Activated CD4-positive, CD25-positive, alpha-beta regulatory T cell treated with anti-CD3 and anti-CD28 coated beads, Interleukin-2, amount 50 U/mL, for 24 hours (primary cell): ENCODE measurements at places on chromosomes 16 and 17.

GRCh38 chr16:66746048-66746447, 5.4 kb downstream of the DYNC1LI2 start:
- no peak for ATAC-seq

DNA sequence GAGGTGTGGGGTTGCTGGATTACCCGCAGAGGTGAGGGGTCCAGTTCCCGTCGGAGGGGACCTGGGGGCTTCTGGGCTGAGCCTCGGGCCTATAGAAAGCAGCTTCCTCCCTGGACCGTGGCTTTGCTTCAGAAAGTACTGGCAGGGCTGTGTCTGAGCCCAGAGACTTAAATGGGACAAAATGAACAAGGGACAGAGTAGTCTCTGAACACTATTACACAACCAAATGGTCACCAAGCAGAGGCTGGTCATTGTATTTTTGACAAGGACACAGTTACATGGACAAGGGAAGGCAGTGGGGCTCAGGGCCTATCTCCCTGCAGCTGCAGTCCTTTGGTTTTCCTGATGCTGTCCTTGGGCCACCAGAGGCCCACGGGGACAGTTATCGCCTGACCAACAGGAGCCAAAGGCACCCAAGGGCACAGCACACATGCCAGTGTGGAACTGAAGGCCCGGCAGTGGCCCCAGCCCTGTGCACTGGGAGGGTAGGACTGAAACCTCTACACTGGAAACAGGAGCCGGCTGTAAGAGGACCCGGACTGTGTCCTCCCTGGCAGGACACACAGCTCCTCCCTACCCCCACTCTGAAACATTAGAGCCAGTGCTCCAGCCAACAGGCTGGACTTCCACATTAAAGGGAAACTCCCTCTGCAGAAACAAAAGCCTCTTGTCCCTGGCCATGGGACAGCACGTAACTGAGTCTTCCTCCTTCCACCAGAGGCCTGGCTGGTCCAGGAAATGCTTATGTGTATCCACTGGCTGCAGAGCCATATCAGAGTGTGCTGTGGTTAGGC, 26.0 kb upstream of the ERN1 start:
- ATAC-seq: no peak

GRCh38 chr17:72053449-72053848, 67.4 kb upstream of the SOX9 start:
- ATAC-seq: no peak

GRCh38 chr17:45934044-45934979, 40.0 kb downstream of the MAPT start:
- ATAC-seq: no peak

DNA sequence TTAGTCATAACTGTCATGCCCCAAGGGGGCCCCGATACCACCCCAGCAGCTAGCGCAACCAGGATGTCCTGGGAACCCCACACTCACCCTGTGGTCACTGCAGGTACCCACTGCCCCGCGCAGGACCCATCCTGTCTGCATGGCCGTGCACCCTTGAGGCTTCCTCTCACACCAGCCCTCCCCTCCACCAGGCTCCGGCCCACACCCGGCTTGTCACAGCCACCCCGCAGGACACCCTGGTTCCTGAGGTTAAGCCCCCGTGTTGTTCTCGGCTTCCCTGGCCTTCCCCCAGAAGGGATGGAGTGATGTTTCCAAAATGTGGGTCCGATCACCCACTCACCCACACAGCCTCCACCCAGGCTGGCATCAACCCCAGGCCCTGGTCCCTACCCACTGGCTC, 7.5 kb downstream of the DNASE1L2 start:
- no peak for ATAC-seq

DNA sequence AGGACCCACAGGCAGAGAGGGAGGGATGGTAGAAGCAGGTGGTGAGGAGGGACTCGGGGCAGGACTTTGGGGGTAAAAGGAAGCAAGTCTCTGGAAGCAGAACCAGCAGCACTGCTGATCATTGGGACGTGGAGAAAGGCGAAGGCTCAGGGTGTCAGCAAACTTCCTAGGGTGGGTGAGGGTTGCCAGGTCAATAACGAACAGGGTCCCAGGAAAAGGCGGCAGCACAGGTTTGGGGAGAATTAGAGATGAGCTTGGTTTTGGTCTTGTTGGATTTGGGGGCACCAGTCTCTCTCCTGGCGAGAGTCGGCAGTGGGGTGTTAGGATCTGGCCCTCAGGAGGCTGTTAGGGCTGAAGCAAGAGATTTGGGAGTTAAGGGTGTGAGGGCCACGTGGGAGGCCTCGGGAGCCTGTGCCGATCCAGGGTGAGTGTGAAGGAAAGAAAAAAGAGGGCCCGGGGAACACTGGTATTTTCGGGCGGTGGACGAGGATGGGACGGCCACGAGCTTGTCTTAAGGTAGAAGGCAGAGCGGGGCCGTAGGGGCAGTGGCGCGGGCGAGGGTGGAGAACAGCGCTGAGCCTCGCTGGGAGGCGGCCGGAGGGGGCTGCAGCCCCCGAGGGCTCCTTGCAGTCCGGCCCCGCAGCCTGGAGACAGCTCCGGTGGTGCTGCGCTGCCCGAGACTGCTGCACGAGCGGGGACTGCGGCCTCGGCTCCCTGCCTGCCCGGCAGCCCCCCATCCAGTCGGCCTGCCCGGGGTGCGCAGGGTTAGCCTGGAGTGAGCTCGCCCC, 765 bp upstream of the ADORA2B start:
- no peak for ATAC-seq

GRCh38 chr16:71347146-71347545, 11.4 kb upstream of the CALB2 start:
- no peak for ATAC-seq

DNA sequence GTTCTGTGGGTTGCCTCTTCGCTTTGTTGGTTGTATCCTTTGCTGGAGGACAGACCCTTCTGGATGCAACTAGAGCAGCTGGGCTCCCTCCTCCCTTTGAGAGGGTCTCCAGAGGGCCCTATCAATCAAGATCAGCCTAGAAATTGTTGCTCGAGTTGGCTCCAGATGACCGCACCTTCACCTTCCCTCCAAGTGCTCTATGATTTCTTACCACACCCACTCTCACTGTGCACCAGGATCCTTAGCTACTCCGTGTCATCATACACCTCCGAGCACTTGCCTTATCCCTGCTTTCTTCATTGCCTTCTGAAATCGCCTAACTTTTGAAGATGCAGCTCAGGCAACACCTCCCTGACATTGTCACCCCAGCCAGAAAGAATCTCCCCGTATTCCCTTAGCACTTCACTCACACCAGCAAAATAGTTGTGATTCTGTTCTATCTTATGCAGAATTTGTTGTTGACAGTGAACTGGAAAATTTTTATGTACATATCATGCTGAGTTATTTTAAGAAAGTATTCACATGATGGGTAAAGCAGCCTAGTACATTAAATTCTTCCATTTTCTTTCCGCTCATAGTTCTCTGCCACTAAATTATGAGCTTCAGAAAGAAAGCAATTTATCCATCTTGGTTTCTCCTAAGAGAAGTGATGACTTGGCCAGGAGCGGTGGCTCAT, 52.9 kb downstream of the ABAT start:
- no peak for ATAC-seq

GRCh38 chr17:46212634-46213435, 19.6 kb upstream of the KANSL1 start:
- ATAC-seq: peak; percentile 71

GRCh38 chr17:6780886-6781285, 4.9 kb downstream of the FBXO39 start:
- no peak for ATAC-seq

- no peak for ATAC-seq
Measured at GRCh38 chr17:37661400-37662014, 18.3 kb upstream of the DDX52 start.

DNA sequence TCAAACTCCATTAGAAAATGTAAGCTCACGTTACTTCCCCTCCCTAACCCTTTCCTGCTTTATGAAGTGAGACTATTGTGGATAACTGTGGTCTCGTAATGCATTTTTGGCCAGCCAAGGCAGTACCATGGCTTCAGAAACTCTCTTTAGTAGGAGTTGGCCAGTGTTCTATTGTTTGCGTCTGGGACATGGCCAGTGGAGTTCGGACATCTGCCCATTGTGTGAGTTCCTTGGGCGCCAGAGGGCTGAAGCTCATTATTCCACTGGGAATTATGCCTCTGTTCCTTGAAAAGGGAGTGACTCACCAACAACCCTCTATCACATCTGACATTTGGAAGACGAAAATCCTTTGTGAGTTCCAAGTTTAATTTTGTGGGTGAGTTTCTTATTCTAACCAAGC, 319.5 kb upstream of the SOX9 start:
- no peak for ATAC-seq

- ATAC-seq: no peak
Measured at GRCh38 chr16:64238571-64238970, 883.3 kb downstream of the CDH11 start.

DNA sequence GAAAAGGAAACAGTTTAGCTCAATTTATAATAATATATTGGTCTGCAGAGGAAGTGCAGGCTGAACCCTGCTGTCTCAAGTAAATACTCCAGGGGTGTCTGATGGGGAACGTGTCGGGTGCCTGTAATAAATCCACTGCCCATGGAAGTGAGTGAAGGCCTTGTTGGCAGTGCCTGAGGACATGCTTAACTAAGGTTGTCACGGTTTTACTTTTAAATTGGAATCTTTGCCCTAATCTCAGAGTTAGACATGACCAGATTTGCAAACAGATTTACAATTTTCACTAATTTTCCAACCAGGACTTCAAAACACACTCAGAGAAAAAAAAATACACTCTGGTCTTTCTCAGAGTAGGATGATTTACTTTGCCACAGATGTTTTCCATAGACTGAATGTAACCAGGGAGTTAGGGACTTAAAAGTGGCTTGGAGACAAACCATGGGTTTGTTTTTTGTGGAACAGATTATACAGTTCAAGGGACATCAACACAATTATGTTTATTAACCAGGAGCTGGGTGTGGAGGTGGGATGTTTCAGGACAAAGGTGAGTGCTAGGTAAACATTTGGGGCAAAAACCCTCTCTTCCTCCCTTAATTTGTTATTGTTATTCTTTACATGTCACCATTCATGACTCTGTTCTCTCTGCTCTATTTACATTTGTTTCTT, 144.5 kb downstream of the FTO start:
- ATAC-seq: no peak

GRCh38 chr17:14372905-14373613, 72.2 kb downstream of the HS3ST3B1 start:
- ATAC-seq: no peak

DNA sequence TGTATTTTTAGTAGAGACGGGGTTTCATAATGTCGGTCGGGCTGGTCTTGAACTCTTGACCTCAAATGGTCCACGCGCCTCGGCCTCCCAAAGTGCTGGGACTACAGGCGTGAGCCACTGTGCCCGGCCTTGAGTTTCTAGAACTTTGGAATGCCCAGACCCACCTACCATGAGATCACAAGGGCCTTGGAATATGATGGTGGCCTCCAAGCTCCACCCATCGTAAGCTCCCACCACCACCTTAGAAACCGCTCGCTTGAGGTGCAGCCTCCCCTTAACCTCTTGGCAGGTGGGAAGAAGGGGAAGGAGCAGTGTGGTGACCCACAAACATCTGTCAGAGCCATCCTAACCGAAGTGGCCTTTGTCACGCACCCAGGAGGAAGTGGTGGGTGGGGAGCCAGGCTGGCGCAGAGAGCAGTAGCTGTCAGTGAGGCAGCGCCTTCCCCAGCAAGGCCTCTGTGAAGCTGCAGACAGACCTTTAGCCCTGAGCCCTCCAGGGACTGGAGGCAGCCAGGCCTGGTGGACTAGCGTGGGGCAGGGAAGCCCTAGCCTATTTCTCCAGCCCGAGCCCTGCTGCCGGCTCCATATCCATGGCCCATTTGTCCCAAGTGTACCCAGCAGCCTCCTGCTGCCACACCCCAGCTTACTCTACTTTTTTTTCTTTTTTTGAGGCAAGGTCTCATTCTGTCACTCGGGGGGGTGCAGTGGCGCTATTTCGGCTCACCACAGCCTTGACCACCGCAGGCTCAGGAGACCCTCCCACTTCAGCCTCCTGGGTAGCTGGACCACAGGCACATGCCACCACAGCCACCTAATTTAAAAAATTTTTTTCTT, 13.1 kb upstream of the SEPHS2 start:
- peak; percentile 98 for ATAC-seq

- ATAC-seq: no peak
Measured at GRCh38 chr16:66444049-66444481, 17.0 kb downstream of the BEAN1 start.

GRCh38 chr17:33085256-33085655, 93.6 kb downstream of the SPACA3 start:
- ATAC-seq: no peak

DNA sequence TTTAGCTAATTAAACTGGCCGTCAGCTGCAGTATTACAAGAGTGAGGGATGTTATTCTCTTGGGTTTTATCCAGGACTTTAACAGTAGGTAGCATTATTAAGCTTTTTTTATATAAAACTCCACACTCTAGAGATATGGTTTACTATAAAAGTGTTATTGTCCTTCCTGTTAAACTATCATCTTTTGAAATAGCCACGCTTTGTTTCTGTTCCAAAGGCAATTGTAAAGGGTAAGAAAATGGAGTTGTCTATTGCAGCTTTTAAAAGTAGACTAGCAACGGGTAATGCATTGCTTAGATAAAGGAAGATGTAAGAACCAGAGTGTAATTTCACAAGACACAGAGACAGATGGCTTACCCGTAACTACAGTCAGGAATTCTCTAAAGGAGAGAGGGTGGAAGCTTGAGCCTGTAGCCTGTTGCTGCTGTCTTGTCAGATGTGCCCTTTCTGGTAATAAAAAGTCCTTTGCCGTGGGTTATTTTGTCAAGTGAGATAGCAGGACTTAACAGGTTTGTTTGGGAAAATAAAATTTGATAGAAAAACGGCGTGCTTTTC, 56.4 kb downstream of the WWOX start:
- ATAC-seq: no peak

GRCh38 chr16:82761236-82761635, 134.5 kb downstream of the CDH13 start:
- no peak for ATAC-seq

DNA sequence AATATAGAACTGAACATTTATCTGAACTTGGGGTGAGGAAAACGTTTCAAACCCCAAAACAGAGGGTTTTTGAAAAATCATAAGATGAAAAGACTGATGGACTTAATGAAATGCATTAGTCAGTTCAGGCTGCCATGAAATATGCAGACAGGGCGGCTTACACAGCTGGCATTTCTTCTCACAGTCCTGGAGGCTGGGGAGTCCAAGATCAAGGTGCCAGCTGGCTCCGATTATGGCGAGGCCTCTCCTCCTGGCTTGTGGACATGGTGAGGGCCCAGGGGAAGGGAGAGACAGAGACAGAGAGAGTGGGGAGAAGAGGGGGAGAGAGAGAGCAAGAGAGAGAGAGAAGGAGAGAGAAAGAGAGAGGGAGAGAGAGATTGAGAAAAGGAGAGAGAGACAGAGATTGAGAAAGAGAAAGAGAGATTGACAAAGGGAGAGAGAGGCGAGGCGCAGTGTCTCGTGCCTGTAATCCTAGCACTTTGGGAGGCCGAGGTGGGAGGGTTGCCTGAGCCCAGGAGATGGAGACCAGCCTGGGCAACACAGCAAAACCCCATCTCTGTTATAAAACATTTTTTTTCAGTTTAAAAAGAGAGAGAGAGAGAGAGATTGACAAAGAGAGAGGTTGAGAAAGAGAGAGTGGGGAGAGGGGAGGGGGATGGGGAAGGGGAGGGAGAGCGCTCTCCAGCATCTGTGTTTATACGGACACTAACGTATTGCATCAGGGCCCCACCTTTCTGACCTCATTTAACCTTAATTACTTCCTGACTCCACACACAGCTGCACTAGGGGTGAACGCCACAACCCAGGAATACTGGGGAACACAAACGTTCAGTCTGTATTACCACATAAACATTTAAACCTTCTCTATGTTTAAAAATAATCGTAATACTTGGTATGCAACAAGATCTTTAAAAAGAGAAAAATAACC, 24.6 kb upstream of the RPH3AL start:
- no peak for ATAC-seq
